ENCODE measurements at places on chromosomes 12 and 14.

DNA sequence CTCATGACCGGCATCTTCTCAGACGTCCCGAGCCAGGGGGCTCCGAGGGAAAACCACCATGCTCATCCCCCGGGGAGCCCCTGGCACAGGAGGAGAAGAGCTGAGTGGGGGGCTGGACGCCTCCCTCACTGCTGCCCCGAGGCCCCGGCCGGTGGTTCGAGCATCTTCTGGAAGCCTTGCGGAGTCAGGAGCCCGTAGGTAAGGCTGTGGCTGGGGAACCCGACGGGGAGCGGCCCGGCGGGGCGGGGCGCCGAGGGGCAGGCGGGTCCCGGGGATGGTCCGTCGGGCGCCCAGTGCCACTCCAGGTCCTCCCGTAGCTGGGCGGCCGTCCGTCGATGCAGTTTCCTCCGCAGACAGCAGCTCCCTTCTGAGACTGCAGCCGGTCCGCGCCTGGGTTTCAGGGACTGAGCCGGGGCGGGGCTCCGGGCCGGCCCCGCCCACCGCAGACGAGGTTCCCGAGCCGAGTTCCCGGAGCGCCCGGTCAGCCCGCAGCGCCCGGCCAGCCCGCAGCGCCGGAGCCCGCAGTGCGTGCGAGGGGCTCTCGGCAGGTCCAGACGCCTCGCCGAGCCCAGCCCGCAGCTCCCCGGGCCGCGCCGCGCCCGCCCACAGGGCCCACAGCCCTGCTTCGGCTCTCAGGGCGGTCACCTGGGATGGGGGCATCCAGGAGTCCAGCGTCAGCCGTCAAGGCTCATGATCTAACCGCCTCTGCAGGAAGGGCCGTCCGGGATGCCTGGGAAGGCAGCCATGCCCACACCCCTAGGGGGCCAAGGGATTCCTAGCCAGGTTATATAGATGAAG is at the start of gene PGF:
Gene PGF (minus strand): TSS at position 369 of the 798 bp plus-strand sequence. CDS start 355 bp downstream, at position 14.
- peak; percentile 13 for DNase-seq

GRCh38 chr12:40313928-40314327 is 89.1 kb downstream of the LRRK2 start:
- DNase-seq: no peak

DNA sequence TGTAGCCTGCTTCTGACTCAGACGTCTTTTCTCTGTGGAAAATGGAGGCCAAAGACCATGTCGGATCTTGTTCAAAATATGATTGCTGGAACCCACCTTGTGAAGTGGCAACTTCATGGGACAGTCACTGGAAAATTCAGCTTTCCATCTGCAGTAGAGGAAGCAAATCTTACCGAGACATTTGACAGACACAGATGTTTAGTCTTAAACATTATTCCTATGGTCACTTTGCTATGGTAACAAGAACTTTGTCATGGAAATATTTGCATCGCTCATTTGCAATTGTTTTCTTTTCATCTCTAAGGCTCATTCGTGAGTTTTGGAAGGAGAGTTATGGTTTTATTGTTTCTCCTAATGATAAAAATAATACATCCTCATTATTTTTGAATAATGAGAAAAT is 98.3 kb upstream of the HIF1A start:
- DNase-seq: no peak

GRCh38 chr12:53726946-53727309 is 324 bp downstream of the CALCOCO1 start:
- DNase-seq: no peak

- DNase-seq: no peak
These were observed 113.9 kb downstream of the ANO4 start for GRCh38 chr12:100908501-100908900.

DNA sequence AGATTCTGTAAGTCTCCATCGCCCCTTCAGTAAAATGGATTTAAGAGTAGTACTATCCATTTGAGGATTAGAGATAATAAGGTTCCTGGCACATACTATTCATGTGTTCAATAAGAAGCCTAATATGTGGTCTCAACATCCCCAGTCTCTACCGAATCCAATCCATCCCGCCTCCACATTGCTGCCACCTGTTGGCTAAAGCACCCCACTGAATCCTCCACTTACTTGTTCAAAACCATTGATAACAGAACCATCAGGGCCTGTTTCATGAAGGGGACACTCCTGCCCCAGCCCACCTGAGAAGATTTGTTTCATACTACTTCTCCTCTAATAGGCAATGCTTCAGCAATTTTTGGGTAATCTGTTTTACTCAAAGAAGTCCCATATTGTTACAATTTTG is 147.5 kb downstream of the SLC2A13 start:
- DNase-seq: no peak

- DNase-seq: no peak
These were observed 11.5 kb upstream of the KCNK13 start for GRCh38 chr14:90050271-90050670.

DNA sequence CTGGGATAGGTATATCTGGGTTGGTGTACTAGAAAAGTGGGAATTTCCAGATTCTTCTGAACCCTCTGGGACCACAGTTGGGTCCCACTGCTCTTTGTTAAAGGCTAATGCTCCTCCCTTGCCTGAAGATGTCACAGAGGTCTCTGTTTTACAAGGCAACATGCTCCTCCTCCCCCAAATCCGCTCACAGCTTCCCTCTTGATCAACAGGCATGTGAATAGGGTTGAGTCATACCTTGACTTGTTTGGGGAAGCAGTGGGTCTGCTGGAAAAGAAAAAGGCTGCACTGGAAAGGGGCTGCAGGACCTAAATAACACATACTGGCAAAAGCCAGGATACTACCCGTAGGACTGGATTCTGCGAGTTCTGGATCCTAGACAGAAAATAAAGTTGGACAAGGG is 165.4 kb upstream of the TMEM260 start:
- DNase-seq: no peak

GRCh38 chr12:116697716-116698115 is 40.2 kb downstream of the SPRING1 start:
- DNase-seq: no peak

- no peak for DNase-seq
These were observed 319.0 kb downstream of the FOXG1 start for GRCh38 chr14:29085546-29085945.

DNA sequence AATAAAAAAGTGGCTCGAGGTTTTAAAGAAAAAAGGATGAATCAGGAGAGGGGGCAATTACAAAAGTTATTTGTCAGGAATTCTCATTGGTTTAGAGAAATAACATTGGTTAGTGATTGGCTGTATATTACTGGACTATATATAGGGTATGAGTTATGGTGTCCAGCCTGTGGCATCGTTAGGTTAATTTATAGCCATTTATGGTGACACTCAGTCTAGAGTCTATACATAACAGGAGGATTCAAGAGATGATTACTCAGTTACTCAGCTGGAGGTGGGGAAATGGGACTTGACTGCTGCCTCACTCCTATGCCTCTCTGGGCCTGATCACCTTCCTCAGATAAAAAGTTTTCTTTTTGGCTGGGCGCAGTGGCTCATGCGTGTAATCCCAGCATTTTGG is 25.6 kb upstream of the NFYB start:
- DNase-seq: no peak

- no peak for DNase-seq
These were observed 46.0 kb upstream of the KTN1 start for GRCh38 chr14:55533960-55534359.

Data from stimulated activated CD8-positive, alpha-beta memory T cell treated with anti-CD3 and anti-CD28 coated beads, Interleukin-4, amount 100 ng/mL, for 1 hour (primary cell).